ENCODE measurements at places on chromosomes 16 and 17.

DNA sequence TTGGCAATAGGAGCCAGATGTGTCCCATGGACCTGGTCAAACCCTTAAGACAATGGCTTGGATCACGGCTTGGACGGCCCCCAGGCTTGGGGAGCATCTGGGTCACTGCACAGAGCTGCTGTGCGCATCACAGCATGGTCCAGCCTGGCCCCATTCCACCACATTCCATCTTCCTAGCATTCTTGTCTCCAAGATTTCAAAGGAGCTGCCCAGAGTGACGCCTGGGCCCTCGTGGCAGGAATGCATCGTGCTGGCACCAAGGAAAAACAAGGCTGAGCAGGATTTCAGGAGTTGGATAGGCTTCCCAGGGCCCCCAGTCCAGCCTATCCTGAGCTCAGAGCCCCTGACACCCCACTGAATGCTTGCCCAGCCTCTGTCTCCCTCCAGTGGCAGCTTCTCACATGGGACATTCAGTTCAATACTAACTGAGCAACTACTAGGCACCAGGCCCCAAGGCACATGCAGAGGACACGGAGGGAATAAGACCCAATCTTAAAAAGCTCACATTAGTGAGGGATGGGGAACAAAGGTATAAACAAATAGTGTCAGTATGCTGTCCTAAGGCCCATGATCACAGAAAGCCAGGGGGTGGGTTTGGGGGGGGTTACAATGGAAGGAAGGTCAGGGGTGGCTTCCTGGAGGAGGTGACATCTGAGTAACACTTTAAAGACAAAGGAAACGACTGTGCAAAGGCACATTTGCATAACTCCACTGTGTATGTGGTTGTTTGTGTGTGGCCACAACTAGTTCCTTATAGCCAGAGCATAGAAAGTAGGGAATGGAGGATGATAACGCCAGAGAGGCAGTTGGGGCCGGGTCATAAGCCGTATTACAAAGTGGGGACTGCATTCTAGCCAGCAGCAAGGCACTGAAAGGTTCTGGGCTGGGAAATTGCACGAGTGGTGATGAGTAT lies 34.1 kb downstream of the TK2 start:
- DNase-seq, result no peak

DNA sequence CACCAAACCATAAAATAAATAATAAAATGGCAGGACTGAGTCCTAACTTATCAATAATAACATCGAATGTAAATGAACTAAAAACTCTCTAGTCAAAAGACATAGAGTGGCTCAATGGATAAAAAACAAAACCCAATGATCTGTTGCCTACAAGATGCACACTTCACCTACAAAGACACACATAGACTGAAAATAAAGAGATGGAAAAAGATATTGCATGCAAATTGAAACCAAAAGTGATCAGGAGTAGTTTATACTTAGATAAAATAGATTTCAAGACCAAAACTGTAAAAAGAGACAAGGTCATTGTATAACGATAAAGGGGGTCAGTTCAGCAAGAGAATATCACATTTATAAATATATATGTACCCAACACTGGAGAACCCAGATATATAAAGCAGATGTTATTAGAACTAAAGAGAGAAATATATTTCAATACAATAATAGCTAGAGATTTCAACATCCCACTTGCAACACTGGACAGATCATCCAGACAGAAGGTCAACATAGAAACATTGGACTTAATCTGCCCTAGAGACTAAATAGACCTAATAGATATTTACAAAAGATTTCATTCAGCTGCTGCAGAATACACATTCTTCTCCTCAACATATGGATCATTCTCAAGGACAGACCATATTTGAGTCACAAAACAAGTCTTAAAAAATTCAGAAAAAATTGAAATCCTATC lies 29.8 kb downstream of the SLC47A2 start:
- DNase-seq, result no peak

DNA sequence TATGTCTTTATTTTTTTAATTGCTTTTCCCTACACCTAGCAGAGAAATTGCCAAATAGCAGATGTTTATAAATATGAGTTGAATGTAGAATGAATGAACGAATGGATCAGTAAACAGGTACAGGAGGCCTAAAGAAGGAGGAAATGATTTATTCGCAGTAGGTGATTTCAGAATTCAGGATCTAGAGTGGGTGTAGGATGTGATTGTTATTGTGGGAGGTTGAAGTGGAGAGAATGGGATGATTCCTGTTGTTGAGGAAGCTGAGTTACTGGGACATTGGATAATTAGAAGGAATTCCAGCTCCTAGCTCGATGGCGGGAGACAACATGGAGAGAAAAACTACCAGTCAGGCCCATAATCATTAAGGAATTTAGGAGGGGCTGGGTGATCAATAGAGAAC lies 42.2 kb downstream of the MRTFB start:
- no peak for DNase-seq

DNA sequence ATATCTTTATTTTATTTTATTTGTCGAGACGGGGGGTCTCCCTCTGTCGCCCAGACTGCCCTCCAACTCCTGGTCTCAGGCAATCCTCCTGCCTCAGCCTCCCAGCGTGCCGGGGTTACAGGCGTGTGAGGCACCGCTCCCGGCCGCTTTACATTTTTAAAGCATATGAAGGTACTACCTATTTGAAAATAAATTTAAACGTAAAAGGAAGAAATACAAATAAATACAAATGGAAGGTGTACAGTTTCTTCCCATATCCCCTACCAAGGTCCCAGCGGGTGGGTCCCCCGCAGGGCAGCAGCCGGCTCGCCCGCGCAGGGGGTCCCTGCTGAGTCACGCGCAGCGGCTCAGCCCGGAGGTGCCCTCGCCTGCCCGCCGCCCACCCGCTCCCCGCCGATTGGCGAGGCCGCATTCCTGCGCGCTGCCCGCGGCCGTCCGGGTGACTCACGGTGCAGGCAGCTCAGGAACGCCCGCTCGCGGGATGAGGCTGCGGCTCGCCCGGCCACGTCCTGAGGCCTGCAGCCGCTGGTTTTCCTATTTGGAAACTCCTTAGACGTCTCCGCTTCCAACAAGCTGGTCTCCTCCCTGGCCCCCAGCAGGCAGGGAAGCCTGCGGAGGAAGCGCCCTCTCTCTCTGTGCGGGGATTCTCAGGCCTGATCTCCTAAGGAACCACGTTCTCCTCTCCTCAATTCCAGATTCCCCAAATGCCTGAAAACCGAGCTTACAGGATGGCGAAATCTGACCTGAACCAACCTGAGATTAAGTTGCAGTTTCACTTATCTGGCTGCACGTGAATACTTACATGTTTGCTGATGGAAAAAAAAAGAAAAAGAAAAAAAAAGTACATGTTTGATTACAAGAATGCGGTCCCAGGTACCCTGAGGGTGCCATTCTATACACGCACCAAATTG lies 54.8 kb upstream of the MAP3K14 start:
- peak; percentile 78 for DNase-seq

DNA sequence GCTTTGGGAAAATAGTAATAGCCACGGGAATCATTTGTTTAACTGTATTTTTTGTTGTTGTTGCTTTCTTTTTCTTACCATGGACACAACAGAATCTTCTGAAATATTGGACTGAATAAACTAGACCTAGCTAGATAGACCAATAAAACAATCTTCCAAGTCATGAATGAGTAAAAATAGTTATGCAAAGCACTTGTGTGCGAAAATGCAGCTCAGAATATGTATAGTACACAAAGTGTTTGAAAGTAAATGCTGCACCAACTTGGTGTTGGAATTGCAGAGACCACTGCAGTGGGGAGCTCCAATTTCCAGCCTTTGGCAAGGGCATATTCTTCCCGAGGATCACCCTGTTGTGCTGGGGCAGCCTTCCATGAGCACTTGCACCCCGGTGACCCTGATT lies 68.0 kb downstream of the AATF start:
- DNase-seq, result no peak

GRCh38 chr17:66799849-66800537 lies 34.9 kb upstream of the CACNG5 start:
- DNase-seq, result no peak

- DNase-seq, result peak; percentile 66
Observed at GRCh38 chr17:7704601-7705268, at the start of gene EFNB3. EFNB3 (plus strand) TSS chr17:7705202; CDS start chr17:7705599, 397 bp downstream.

GRCh38 chr16:9151074-9151473 lies 59.6 kb downstream of the HAPSTR1 start:
- DNase-seq, result no peak

DNA sequence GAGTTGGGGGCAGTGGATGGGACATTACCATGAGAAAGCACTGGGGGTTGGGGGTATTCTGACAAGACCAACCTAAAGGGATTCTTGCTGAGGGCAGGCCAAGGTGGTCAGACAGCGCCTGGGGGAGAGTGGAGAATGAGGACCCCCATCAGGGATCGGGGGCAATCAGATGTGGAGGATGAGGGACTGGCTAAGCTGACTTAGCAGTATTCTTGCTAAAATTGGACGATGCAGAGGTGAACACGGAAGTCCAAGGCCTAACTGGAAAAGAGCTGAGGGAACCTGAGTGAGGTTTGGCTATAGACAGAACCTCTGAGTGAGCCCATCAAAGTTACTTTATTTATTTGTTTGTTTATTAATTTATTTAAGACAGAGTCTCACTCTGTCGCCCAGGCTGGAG lies 9.2 kb downstream of the QPRT start:
- DNase-seq, result no peak

Measured in activated effector memory CD4-positive, alpha-beta T cell treated with anti-CD3 and anti-CD28 coated beads, Interleukin-2, amount 50 U/mL, for 16 hours (primary cell).